Right ventricle myocardium inferior (tissue), 1 donor: ENCODE measurements at places on chromosomes 2 and 18. TPM values are rescaled to one million over a fixed set of nuclear protein-coding genes. Genes with fewer than 3 reads are reported as not detected.
A peak's percentile ranks its signal among the peaks of the same experiment; 100 is the strongest.

DNA sequence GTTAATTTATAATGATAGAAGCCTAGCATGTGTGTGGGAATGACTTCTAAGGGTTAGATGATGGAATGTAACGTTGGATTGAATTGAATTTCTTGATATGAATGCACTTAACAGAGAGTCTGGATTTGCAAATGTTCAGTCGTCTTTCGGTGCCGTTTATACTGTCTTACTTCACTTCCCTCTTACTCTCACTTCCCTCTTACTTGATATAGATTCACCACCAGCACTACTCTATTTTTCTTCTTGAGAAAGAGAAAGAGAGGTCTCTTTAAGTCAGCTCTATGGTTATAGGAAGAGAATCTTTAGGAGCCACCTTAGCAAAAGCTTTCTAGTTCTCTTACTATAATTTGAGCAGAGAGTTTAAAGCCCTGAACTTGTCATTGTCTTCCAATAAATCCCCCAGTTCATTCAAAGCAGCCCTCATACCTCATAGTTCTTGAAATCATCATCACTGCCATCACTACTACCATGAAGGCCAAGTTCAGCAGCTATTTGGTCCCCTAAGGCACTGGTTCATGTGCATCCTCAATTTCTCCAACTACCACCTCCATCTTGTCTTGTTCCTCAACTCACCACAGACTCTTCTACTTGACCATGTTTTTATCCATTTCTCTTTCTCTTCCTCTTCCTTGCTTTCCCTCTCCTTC lies 501.7 kb upstream of the TCF4 start:
- no peak for DNase-seq

DNA sequence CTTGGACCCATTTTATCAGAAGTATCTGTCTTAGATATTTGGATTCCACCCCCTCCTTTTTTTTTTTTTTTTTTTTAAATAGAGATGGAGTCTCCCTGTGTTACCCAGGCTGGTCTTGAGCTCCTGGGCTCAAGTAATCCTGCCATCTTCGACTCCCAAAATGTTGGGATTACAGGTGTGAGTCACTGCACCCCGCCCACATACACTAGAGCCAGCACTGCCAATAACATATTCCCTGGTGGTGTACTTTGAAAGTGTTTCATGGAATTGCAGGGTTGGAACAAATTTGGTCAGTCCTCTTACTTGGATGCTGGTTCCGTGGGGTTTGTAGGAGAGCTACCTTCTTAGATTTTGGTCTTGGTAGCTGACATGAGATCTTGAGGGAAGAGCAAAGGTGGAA lies 15.0 kb downstream of the PDCL3 start:
- no peak for DNase-seq

GRCh38 chr2:220473611-220474010 lies 846.2 kb downstream of the SLC4A3 start:
- no peak for DNase-seq

DNA sequence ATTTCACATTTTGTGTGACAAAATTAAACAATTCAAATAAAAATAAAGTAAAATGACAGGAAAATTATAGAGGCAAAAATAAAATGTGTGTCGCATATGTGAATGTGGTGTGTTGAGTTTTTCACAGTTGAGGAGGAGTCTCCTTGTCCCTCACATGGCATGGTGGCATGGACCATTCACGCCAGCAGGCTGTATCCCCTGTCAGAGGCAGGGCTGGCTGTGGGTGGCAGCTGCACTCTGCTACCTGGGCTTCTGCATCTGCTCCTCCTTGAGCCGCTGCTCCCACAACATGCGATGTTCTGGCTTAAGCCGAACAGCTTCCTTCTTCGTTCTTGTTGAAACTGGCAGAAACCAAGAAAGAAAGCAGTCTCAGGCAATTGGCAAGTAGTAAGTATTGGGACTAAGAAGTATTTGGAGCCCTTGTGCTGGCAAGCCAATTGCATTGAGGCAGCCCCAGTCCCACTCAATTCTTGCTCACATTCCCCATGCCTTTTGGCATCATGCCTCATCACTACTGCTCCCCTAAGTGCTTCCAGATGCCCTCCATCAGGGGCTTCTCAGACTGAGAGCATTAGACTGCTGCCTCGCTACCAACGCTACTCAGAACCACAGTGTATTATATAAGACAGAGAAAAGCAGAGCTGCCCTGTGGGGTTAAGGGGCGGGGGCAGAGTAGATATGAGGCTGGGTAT lies 177.9 kb upstream of the NABP1 start:
- DNase-seq, result no peak

DNA sequence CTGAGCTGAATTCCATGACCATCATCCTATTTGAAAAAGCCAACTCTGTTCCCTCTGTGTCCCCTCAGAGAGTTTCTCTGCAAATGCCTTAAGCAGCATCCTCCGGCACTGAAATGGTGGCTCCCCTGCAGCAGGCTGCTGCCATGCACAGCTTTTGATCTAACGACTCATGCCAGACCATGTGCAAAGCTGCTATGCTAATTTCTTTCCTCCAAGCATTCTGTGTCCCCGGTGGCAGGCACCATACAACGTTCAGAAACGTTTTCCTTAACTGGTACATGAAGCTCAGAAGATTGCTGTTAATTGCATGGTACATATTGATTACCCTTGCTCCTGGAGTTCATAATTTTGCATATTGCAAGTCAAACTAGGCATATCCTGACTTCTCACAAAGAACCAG lies 336.8 kb downstream of the RBM43 start:
- DNase-seq, result no peak

DNA sequence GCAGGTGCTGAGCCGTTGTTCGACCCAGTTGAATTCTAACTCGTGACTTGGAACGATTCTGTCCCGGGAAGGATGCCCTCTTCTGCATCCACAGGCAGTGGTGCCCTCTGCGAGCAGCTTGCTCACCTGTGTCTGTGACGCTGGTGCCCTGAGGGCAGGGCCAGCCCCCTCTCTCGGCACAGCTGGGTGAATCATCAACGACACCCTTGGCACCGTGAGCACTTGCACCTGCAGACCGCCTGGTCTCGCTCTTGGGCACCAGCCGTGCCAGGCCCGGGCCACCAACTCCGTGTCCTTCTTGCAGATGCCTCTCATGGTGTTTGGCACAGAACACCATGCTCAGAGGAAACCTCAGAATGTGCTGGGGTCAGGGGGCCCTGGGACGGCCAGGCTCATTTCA lies 75.0 kb downstream of the SLC66A2 start:
- DNase-seq, result peak; percentile 46

GRCh38 chr2:191023235-191023679 lies 9.3 kb upstream of the STAT1 start:
- DNase-seq, result no peak

DNA sequence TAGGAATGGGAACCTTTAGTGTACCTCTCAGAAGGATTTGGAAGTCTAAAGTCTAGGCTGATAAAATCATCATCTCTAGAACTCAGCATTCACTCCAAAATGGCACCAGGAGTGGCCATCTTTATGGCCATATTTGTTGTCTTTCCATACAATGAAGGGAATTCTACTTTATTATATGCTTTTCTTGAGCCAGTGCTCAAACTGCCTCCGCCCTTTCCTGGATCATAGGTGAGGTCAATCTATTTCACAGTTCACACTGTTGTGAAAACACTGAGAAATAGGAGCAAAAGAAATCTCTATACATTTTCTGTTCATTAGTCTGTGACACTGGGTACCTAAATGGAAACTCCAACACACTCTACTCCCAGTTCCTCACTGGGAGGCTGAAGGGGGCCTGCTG lies 55.6 kb downstream of the SP110 start:
- DNase-seq, result no peak

- no peak for DNase-seq
Observed at GRCh38 chr2:14907014-14907612, 274.6 kb downstream of the LRATD1 start.

The SLC9A2 gene
- total RNA-seq, result 0.14 TPM

The WNT10A gene
- not detected for total RNA-seq

The KRTCAP3 gene
- 0.60 TPM for total RNA-seq

The DPP4 gene
- total RNA-seq, result 5.4 TPM

The LHCGR gene
- 0.11 TPM for total RNA-seq

The CLEC4F gene
- 0.22 TPM for total RNA-seq

The SKOR2 gene
- total RNA-seq, result not detected
